Hepatocyte (in vitro differentiated cells): ENCODE measurements at places on chromosomes 4 and X. TPM values are rescaled to one million over a fixed set of nuclear protein-coding genes. Genes with fewer than 3 reads are reported as not detected.

- no peak for DNase-seq
These were observed 1032.7 kb downstream of the ADGRL3 start for GRCh38 chr4:62232814-62233213.

DNA sequence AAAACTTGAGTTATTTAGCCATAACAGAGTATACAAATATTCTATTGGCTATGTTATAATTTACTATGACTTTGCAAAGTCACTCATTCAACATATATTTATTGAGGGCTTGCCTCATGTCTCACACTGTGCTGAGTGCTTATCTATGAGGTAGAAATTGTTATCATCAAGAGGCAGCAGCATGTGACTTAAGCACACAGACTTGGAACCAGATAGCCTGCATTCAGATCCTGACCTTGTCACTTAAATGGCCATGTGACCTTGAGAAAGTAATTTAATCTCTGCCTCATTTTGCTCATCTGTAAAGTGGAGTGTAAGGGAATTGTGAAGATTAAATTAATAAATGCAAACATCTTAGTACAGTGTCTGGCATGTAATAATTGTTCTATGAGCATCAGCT is 10.1 kb upstream of the EXOSC9 start:
- DNase-seq: peak; percentile 27

GRCh38 chr4:42350611-42351182 is 46.6 kb upstream of the SHISA3 start:
- no peak for DNase-seq

The HAND2 gene
- polyA plus RNA-seq: 141 and 152 TPM in 2 replicates

DNA sequence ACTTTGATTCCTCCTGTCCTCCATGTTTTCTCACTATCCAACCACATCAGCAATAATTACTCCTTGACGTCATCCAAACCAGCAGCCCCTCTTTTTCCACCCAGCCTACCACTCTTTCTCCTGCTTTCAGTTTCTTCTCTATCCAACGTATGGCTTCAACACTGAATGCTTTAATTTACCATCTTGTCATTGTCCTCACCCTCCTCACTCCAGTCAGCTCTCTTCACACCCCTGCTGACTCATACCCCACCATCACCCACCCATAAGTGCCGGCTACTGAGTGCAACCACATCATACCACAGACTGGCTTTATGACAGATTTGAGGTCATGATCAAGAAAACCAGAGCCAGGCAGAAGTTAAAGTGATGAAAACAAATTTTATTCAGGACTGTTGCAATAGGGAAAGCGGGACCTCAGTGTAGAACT is 9.8 kb upstream of the ANXA5 start:
- no peak for DNase-seq

The RBM47 gene
- polyA plus RNA-seq: 44.9 and 49.8 TPM in 2 replicates

The PRSS12 gene
- 8.2 and 15.4 TPM in 2 replicates for polyA plus RNA-seq
